ENCODE measurements at places on chromosomes 11 and 22.

- no peak for DNase-seq
Observed at GRCh38 chr11:123796226-123796625, 9.9 kb downstream of the OR6M1 start.

DNA sequence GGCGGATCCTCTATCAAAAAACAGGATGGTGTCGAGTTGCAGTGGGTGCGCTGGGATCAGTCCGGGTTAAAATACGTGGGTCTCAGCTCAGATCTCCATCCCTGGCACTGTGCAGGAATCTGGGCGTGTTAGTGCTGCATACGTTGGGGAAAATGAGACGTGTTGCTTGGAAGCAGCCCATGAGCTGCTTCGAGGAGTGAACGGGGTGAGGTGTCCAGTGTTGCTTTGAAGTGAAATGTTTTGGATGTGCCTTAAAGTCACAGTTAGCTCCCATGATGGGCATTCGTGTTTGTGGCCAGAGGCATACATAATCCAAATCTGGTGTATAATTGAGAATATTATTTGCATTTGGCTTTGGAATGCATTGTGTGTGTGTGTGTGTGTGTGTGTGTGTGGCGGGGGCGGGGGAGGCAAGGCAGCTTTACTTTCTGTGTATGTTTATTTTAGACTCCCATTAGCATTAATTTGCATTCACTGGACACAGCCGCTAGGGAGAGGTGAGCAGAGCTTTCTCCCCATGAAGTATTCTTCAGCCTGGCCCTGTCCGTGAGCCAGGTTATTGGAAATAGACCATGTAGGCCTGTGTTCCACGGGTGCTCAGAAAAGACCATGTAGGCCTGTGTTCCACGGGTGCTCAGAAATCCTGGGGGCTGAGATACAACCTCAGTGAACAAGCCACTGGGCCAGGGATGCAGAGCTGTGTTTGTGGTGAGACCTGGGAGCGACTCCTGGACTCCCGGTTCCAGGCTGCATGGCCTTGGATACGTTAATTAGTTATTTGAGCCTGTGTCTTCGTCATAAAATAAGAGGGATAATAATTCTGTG lies 134.6 kb downstream of the ST3GAL4 start:
- no peak for DNase-seq

DNA sequence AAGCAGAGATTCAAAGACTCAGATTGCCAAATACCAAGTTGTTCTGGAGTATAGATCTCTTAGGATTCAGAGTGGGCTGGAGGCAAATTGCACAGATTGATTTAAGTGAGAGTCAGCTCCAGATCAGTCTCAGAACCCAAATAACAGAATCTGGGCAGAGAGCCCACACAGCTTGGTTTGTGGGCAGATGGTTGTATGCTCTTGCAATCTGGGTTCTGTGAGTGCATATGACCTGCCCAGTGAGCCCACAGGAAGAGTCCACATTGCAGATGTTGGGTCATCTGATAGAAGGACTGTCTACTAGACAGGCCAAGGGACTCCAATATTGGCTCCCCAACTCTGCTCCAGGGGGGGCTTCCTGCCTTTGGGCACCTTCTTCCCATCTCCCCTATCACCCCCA lies 65.9 kb downstream of the ADAMTS15 start:
- peak; percentile 49 for DNase-seq

DNA sequence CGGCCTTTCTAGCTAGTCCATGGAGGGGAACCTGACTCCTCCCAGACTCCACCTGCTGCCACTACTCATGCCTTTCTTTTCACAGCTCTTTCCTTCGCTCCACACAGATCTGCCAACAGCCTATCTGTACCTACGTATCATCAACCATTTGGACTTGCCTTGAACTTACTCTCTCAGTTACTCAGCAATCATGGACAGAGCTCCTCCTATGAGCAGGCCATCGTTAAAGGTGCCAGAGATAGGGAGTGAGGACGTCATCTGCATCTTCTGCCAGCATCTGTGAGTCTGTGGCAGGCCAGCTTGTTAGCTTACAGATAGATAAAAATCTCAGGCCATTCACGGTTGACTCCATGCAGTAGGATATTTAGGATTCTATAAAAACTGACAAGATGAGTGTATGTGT lies 162.9 kb upstream of the ZBED5 start:
- peak; percentile 58 for DNase-seq

GRCh38 chr11:117595440-117595839 lies 201.6 kb downstream of the DSCAML1 start:
- no peak for DNase-seq

DNA sequence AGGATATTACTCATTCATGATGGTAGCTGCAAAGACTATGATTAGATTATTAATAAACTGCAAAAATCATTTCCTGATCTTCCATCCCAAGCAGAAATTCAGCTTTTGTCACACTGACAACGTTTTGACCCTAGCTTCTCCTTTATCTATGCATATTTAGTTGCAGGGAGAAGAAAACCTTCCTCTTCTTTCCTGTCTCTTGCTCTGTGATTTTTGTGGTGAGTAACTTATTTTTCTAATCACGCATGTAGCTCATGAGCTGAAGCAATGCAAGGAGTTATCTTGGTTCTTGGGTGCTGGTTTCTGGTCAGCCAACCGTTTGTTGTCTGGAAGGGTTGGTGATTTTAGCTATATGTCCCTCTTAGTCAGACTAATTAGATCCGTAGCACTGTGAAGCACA lies 56.4 kb downstream of the FDX1 start:
- no peak for DNase-seq

GRCh38 chr11:102510439-102511135 lies 20.0 kb downstream of the MMP7 start:
- DNase-seq = no peak
